ENCODE measurements at places on chromosomes 2 and 18.

- no peak for DNase-seq
These were observed 16.7 kb upstream of the MRO start for GRCh38 chr18:50836521-50836957.

DNA sequence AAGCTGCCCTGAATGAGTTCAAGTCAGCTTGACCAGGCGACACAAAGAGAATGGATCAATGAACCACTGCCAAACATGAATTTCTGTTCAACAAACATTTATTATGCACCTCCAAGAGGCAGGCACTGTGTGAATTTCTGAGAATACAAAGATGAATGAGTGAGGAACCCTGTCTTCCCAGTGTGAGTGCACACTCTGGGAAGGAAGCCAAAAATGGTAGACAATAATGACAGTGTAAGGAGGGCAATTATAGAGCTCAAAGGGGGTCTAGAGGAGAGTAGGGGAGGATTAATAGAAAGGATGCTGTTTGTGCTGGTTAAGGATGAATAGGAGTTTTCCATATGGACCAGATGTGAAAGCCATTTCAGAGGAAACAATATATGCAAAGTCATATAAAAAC lies 213.4 kb downstream of the DCC start:
- no peak for DNase-seq

GRCh38 chr2:236691799-236692167 lies 122.2 kb downstream of the ACKR3 start:
- no peak for DNase-seq

DNA sequence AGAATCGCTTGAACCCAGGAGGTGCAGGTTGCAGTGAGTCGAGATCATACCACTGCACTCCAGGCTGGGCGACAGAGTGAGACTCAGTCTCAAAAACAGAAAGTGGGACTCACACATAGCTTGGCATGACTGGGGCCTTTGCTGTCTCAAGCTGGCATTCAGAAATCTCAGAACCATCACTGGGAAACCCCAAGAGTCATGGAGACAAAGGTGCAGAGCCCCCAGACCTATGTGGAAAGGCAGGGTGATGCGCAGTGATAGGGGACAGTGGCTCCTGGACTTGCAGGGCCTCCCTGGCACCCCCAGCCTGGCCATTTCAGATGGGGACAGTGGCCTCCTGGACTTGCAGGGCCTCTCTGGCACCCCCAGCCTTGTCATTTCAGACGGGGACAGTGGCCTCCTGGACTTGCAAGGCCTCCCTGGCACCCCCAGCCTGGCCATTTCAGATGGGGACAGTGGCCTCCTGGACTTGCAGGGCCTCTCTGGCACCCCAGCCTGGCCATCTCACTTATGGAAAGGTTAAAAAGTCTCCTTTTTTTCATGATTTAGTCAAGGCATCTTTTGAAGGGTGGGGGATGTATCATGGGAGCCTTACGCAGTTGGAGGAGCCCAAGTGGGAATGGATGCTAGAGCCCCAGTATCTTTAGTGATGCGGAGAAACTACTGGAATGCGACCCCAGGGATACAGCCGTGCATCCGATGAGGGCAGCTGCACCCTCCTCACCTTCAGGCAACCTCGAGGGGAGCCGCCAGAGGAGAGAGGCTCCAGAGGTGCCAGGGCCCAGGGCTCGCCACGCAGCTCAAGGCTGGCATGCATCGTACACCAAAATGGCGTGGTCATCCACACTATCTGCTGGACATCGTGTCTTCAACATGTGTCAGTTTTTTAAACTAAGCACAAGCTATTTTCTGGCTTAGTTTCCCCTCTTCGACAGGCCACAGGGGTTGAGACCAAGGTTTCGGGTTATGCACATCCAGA lies 30.5 kb downstream of the ZNF516 start:
- DNase-seq, result no peak

DNA sequence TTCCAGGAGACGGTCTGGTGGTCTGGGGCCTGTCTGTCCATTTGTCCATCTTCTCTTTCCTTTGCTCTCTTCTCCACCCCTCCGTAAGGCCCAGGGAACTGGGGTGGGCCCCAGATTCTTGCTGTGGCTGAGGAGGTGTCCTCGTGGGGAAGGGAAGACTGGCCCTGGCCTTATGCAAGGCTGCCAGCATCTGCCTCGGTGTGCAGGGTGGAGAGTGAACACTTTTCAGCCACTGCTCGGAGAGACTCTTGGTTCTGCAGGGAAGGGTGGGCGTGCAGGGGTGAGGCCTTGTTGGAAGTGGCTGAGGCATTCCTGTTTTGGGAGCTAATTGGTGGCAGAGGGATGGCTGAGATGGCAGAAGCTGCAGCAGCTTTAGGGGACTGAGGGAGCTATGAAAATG lies 23.0 kb downstream of the EMX1 start:
- DNase-seq, result no peak

- DNase-seq, result no peak
These were observed 65.7 kb upstream of the RTN4 start for GRCh38 chr2:55115761-55116597.

- no peak for DNase-seq
These were observed 232.1 kb downstream of the NAPG start for GRCh38 chr18:10757946-10758345.

- DNase-seq, result no peak
These were observed 123.2 kb upstream of the CDCA7 start for GRCh38 chr2:173231465-173231864.

- DNase-seq, result no peak
These were observed 7.9 kb upstream of the COLEC11 start for GRCh38 chr2:3587021-3587420.

- no peak for DNase-seq
These were observed 61.6 kb downstream of the MFSD6 start for GRCh38 chr2:190469771-190470170.

- DNase-seq, result no peak
These were observed 36.7 kb downstream of the TRABD2A start for GRCh38 chr2:84844141-84844540.

DNA sequence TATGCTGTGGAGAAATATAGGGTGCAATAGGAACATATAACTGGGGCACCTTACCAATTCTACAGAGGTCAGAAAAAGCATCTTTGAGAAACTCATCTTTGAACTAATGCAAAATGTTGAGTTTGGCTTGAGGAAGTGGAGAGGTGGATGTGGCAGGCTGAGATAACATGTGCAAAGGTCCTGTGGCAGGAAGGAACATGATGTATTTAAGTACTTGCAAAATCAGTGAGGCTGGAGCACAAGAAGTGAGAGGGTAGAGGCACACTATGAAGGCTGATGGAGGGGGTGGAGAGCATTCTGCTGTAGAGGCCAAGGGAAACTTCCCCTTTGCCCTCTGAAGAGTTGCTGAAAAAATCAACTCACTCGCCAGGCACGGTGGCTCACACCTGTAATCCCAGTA lies 14.7 kb upstream of the RAB1A start:
- no peak for DNase-seq

All from esophagus squamous epithelium (tissue), 5 donors.